ENCODE measurements at places on chromosomes 5 and 9.

DNA sequence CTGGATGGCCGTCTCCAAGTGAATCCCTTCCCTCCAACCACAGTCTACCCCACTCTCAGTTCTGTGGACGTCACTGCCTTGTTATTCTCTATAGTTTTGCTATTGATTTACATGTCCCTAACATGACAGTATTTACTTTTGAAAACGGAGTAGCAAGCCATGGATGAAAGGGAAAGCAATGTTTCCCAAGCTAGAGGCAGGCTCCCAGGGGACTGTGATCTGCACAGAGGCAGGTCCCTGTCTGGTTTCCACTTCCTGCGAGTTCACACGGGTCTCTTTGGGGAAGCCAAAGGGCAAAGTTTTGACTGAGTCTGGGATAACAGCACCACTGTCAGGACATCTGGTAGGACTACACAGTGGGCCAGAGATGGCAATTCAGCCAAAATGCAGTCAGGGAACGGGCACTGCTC, 12.7 kb downstream of the C9orf153 start:
- DNase-seq, result no peak

DNA sequence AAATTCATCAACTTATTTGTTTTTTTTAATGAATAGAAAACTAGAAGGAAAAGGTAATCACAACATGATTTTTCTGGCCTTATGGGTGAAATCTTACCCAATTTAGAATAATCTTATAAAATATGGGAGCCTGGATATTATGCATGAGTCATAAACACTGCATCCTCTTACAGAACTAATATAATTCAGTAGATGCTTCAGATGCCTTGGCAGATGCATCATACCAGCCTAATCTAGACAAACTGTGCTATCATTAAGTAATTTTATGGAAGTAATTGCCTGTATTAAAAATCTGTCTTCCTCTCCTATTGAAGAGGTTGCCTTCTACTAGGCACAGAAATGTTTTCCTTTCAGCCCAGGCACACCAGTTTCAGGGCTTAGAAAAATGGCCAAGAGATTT, 2384.6 kb upstream of the WWC1 start:
- no peak for DNase-seq

DNA sequence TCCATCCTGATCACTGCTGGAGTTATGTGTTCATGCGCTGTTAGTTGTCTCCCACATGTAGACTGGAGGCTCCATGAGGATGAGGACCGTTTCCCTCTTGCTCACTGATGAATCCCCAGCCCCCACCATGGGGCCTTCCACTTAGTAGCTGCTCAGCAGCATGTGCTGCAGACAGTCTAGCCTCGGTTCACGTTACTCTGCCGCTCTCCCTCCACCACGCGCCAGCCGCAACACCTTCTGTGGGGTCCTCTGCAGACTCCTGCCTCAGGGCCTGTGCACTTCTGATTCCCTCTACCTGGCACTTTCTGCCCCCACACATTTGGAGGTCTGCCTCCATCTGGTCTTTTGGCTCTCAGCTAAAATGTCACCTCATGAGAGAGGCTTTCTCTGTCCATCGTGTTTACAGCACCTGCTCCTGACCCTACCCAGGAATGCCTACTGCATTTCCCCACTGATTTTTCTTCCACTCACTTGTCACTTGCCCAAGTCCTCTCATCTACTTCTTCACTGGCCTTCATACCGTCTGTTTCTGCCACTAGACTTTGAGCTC, 36.3 kb downstream of the STK10 start:
- no peak for DNase-seq

- no peak for DNase-seq
Measured at GRCh38 chr5:67338421-67338820, 141.8 kb upstream of the CD180 start.

DNA sequence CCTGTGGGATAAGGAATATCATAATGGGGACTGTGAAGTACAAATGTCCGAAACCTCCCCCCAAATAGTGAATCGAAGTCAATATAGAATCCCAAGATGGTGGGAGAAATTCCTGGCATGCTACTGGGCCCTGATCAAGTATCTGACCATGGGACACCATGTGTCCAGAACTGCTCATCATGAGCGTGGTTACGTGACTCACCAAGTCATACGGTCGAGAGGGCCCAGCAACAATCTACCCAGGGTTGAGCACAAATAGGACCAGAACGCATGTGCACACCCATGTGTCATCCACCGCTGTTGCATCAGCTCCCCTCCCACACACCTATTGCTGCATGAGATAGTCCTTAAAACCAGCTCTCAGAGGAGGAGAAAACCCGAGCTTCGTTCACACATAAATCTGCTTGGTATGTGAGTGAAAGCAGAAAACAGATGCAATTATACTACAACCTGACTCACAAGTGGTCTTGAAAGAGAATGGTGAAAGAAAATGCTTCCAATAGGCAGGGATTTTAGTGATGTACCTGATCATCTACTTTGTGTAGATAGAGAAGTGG, 353.2 kb downstream of the CWC27 start:
- no peak for DNase-seq

DNA sequence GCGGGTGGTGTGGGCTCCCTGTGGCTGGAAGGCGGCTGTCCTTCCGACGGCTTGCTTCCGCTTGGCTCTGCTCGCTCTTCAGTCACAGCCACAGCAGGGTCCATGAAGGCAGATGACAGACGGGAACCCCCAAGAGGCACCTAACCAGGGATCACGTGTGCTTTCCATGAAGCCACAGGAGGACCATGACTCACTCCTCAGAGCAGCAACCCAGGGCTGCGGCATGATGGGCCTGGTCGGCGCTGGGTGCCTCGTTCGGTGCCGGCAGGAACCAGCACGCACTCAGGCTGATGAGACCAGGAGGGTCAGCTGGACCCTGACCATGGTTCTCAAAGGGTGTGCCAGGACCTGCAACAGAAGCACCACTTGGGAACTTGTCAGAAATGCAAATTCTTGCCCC, 32.8 kb upstream of the MED10 start:
- no peak for DNase-seq

DNA sequence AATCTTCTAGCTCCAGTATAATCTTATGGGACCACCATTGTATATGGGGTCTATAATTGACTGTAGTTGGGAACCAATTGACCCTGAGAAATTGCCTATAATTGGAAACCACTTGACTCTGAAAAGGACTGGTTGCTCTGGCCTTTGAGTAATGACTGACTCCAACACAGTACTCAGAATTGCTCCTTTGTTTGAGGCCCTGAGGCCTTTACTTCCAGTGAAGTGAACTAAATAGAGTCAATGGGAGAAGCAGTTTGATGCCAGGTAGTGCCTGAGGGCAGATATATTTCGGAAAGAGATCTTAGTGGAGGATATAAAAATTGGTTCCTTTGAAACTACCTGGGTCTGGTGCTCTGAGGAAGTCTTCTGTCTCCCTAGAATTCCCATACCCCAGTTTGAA, 16.0 kb upstream of the TMEM171 start:
- no peak for DNase-seq

DNA sequence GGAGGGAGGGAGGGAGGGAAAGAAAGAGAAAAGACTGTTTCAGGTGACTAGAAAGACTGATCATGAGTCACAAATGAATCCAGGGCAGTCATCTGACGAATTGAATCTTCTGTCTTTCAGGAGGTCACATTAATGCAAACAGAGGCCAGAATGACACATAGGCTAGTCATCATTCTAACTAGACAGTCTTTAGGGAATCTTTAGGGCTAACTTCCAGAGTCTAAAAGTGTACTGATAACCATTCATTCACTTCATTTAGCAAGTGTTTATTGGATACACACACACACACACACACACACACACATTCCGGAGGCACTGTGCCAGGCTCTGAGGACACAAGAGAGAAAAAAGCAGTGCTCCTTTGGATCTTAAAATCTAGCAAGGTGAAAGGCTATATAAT, 156.7 kb downstream of the EBF1 start:
- no peak for DNase-seq

DNA sequence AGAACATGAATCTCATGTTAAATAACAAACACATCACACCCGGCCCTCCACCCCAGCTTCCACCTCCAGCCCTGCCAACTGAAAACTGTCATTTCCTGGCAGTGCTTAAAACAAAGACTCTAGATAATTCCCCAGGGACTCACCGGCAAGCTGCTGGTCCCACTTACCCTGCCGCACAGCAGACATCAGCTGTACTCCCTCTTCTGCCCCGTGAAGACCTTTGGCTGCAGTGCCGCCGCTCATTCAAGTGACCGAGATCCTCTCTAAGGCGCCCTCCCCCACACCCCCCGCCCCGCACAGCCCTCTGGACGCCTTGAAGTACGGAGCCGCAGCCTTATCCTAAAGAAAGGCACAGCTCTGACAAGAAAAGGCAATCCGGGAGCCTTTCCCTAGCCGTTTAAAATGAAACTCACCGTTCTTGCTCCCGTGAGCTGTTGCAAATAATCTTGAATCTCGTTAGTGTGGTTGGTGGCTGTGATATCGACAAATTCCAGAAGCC, 434 bp downstream of the GLRX start:
- DNase-seq, result no peak

DNA sequence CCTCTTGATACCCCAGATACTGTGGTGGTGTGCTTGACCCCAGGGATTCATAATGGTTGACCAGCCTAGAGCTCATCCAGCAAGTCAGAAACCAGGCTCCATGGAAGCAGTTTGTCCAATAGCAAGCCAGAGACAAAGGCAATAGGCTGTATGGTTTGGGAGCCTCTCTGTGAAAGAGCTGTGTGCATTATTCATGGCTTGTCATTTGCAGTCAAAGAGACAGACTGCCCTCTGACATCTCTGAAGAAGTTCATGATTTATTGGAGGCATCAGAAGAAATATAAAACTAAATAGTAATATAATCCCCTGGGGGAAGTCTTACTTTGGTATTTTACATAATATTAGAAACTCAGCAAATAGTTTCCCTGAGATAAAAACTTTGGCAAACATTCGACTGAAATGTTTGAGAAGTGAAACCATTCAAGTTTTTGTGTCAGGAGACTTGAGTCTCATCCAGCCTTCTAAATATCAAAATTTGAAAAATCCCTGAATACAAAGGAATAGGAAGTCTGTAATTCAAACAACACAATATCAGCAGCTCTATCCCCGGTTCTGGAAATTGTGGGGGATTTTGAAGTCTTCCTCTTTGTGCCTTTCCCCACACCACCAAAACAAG, 250.3 kb downstream of the ZSWIM6 start:
- no peak for DNase-seq

DNA sequence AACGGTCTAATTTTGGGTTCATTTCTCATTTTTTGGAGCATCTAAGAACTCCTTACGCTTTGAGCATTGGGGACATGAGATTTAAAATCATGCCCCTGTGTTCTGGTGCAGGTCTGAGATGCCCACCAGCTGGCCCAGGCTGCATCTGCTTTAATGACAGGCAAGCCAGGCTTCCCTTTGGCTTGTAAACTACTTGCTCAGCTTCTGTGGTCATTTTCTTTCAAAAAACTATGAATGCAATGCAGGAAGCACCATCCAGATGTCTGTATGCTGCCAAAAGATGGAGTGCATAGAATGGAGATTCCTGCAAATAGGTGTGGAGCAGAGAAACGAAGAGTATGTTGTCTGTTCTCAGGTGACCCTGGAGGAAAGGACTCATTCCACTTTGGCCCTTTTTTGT, 399.9 kb upstream of the ADAMTSL1 start:
- no peak for DNase-seq

- no peak for DNase-seq
Measured at GRCh38 chr9:128497824-128498610, 6.5 kb upstream of the GLE1 start.

DNA sequence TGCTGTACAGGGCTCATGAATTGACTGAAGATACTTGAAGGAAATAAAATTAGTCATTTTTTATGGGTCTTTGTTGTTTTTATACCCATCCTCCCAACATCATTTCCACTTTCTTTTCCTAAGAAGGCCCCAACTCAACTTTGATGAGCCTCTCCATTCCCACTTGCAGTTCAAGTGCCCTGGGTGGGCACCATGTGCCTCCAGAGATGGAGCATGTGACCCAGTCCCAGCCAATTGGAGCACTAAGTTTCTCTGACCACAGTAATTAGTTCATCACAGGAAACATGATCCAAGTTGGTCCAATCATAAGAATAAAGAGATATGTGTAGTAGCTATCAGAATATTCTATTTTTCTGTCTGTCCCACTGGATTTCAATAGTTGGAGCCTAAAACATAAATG, 46.9 kb downstream of the HTR4 start:
- no peak for DNase-seq

DNA sequence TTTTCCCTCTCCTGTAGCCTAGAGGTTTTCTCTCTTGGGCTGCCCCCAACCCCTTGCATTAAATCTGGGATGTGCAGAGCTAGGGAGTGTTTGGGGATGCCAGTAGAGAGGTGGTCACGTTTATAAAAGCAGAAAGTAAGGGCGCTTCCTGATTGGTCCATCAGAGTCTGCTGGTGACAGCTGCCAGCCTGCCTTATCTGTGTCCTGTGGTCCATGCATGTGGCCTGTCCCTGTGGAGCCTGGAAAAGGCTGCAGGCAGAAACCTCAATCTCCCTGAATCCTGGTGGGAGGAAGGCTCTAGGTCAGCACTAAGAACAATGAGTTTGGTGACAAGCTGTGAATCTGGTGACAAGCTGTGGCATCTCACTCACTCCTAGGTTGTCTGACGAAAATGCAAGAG, 42.2 kb downstream of the ARHGEF37 start:
- DNase-seq, result no peak

DNA sequence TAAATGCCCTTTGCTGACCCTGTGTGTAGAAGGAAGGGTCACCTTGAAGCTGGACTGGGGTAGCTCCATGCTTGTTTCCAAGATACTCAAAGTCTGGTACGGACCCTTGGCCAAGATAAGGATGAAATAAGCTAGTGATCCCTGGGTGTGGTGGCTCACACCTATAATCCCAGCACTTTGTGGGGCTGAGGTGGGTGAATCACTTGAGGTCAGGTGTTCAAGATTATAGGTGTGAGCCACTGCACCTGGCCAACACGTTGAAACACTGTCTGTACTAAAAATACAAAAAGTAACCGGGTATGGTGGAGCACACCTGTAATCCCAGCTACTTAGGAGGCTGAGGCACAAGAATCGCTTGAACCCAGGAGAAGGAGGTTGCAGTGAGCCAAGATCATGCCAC, 33.3 kb downstream of the ACOT12 start:
- no peak for DNase-seq

DNA sequence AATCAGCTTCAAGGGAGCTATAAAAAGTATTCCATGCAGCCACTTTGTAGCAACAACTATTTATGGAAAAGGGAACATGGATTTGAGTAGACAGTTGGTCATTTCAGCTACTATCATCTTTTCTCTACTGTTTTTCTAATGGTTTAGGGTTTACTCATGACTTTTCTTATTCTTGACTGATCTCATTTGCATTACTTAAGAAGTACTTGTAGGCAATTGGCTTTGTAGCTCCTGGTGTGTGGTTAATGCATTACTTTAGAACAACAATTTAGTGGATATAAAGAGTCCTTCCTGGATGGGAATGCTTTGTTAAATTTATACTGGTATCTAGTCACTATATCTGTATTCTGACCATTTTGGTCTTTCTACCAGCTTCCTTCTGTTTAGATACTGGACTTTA, 59.8 kb upstream of the NTRK2 start:
- no peak for DNase-seq

GRCh38 chr5:155015239-155015638, 1.7 kb downstream of the KIF4B start:
- no peak for DNase-seq

- no peak for DNase-seq
Measured at GRCh38 chr5:74433896-74434829, 206.4 kb downstream of the ENC1 start.

Measured in glomerular endothelial cell (primary cell).